ENCODE measurements at places on chromosomes 7 and 10.

DNA sequence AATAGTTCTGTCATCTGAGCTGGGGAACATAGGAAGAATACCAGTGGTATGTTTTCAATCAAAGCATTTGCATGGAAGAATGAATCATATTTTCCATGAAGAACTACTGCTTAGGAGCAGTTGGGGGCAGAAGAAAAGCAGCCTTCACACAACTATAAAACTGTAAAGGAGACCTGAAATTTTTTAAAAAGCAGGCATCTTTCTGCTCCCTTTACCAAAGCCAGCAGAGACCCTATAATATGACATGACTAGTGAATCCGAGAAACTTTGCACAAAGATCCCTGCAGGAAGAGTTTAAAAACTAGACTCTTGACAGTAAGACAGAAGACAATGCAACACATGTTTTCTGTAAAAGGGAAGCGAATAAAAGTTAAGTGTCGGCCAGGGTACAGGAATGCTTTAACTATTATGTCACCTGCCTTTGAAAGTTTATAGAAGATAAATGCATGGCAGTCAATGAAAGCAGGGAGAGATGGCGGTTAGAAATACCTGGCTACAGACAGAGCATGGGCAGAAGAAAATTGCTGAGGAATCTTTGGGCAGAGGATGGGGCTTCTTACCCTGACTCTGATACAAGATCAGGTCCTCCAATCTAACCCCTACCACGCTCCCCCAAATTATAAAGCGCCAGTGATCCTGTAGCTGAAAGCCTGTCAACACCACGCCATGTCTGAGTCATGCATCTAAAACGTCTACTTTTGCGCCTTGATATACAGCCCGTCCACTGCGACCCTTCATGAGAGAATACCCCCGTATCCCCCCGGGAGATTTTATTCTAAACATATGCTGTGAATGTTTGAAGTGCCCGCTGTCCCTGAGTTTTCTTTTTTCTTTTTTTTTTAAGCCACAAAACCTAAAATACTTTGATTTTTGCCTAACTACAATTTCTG is 93.1 kb downstream of the GLI3 start:
- DNase-seq, result no peak

- no peak for DNase-seq
Measured at GRCh38 chr7:45696476-45696875, 122.3 kb downstream of the ADCY1 start.

GRCh38 chr7:45657136-45657889 is 83.1 kb downstream of the ADCY1 start:
- no peak for DNase-seq

- peak; percentile 34 for DNase-seq
Measured at GRCh38 chr10:101536800-101537199, 51.3 kb downstream of the POLL start.

- no peak for DNase-seq
Measured at GRCh38 chr7:44162785-44163395, 21.8 kb upstream of the MYL7 start.

GRCh38 chr10:116715341-116715740 is 27.0 kb downstream of the HSPA12A start:
- no peak for DNase-seq

DNA sequence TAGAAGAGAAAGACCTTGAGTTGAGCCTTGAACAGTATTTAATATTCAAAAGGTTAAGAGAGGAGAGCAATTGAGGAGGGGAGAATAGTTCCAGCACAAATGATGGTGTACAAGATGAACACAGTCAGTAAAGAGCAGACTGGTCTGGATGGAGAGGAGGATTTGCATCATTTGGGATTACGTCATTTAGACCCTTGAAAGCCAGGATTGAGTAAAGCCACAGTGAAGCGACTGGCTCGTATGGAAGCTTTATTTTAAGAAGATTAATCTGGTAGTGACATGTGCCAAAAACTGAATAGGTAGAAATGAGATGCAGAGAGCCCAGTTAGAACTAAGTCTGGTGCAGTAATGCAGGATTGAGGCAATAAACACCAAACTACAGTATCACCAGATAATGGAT is 52.6 kb downstream of the TRUB1 start:
- no peak for DNase-seq

- DNase-seq, result no peak
Measured at GRCh38 chr10:13706604-13707003, 119.8 kb downstream of the PRPF18 start.

DNA sequence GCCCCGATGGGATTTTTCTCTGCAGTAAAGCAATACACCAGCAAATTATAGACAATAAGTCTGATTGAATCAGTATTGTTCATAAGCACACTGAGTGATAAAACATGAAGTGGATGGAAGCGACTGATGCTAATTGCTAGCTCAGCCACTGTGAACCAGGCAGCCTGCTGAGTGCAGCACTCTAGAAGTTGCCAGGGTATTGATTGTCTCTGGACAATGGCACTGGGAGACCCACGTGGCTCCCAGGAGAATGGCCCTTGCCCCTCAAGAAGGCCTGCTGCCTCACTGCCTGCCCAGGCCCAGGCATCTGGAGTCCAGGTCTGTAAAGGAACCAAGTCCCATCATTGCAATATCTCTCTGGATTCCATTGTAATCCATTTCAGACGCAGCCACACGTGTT is 80.4 kb upstream of the TCERG1L start:
- DNase-seq, result no peak

DNA sequence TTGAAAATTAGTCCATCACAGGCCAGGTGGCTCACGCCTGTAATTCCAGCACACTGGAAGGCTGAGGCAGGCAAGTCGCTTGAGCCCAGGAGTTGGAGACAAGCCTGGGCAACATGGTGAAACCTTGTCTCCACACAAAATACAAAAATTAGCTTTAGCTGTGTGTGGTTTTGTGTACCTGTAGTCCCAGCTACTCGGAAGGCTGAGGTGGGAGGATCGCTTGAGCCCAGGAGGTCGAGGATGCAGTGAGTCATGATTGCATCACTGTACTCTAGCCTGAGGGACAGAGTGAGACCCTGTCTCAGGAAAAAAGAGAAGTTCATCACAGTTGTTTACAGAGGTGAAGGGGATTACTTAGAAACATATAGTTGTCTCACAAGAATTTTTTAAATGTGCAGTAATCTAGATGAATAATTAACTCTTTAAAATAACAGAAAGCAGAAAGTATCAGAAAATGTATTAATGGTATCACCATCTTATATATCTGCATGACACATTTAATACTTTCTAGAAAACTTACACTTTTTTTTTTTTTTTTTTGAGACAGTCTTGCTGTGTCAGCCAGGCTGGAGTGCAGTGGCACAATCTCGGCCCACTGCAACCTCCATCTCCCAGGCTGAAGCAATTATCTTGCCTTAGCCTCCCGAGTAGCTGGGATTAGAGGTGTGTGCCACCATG is 8.9 kb downstream of the LCOR start:
- DNase-seq, result no peak

DNA sequence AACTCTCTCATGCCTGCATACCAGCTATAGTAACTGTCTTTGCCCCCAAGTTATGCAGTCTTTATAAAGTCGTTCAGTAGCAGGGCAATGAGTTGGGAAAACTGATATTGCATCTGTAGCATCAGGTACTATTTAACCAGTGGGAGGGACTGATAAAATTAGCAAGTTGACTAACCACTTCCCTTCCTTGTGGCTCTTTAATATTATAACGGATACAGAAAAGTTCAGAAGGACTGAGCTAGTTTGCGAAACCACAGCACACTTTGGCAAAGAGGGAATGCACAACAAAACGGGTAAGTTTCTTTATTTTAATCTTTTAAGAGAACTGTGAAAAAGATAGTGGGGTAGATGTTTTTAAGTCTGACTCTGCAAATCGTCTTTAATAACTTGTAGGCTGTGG is 205.3 kb upstream of the HDAC9 start:
- DNase-seq, result no peak

- DNase-seq, result no peak
Measured at GRCh38 chr10:9596368-9596920, 1421.2 kb upstream of the CELF2 start.

GRCh38 chr10:88467835-88468485 is 115.2 kb downstream of the RNLS start:
- DNase-seq, result no peak

DNA sequence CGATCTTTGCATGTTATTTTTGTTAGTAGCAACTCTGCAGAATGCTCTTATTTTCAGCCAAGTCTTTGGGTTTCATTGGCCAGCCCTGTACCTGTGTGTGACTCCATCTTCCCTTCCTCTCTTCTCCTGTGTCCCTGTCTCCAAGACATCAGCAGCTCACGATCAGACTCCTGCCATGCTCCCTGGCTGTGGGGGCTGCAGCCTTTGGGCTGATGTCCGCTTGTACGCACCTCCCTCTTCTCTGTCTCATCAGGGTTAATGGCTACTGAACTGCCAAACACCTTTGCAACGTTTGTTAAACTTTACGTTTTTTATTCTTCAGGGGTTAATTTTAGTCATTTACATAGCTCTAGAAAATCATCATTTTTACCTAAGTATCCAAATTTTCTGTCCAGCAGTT is 103.5 kb upstream of the RET start:
- DNase-seq, result no peak

- DNase-seq, result peak; percentile 48
Measured at GRCh38 chr10:14349081-14349480, 18.4 kb upstream of the FRMD4A start.

- DNase-seq, result no peak
Measured at GRCh38 chr10:22643116-22643515, 71.3 kb downstream of the PIP4K2A start.

DNA sequence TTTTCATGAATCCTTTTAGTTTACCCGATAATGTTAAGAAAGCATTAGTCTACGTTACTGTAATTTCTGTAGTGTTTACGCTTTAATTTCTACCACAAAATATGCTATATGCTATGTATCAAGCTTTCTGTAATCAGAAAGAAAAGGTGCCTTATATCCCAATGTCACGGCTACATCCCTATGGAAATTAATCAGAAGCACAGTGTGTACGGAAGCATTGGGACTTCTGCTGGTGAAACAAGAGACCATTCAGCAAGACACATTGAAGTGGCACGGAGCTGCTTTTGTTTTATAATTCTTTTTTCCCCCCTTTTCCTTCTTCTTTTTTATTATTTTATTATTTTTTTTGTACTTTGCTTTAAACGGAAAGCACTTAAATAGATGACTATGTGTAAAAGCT is 31.2 kb upstream of the SH2B2 start:
- DNase-seq, result peak; percentile 66

DNA sequence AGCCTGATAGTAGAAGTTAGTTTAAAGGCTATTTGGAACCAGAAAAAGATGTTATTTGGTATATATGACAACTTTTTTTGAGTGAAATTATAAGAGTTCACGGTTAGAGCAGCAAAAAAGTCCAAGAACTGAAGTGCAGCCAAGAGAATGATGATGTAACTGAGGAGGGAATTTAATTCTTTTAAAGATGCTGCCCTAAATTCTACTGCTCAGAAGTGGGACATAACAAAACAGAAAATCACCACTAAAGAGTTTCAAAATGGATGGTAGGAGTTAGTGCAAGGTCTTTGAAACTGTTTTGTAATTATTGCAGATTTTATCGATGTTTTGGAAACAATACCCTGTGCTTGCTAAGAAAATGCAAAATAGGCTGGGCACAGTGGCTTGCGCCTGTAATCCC is 6.5 kb downstream of the SAMD8 start:
- no peak for DNase-seq

DNA sequence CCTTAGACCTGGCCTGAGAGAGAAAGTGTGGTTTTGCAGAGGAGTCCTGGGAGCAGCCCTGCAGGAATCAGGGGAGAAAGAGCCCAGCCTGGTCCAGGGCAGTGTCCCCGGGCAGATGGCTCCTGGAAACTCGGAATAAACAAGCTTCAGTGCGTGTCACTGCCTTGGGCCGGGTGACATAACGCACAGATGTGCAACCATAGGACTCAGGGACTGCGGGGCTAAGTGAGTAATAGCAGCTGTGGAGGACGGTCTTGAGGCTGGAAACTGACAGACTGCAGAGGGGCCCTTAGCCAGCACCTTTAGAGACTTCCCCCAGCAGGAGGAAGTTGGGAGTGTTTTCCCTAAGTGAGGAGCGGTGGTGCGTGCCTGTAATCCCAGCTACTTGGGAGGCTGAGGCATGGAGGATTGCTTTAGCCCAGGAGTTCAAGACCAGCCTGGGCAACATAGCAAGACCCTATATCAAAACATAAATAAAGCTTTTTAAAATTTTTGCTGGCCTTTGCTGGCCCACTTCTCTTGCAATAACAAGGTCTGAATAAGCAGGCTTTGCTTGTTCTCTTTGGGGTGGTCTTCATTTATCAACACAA is 5.3 kb upstream of the CLIP2 start:
- peak; percentile 50 for DNase-seq

DNA sequence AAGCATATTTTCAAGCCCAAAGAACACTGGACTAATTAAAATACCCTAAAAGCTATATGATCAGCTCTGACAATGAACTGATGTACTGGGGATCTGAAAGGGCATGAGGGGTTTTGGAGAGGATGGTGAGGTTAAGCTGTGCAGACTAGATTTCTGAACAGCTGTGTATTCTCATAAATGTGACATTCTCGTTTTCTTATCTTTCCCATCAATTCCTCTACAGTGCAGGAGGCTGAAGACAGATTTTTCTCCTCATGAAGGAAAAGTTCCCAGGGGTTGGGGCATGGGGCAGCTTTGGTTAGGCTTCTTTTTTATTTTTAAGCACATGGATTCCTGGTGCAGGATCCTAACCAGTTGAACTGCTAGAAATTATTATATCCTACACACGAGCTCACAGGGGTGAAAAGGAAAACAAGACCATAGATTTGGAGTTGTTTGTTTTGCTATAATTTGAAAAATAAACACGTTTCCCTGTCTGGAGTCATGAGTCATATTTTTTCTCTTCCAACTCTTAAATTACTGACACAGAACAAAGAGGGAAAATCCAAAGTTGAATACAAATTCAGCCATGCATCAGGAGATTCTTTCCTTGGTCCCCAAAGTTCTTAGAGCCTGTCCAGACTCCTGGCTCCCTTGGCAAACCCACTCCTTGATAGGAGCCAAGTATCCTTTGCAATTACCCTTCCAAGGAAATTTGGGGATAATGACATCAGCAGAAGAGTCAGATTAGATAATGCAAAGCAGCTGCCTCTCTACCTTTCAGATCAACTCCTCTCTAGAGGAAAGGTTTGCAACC is 147.7 kb upstream of the NPVF start:
- DNase-seq, result peak; percentile 37

- no peak for DNase-seq
Measured at GRCh38 chr7:132646052-132646451, 69.8 kb upstream of the PLXNA4 start.

- no peak for DNase-seq
Measured at GRCh38 chr7:138154661-138155060, 78.4 kb downstream of the AKR1D1 start.

GRCh38 chr7:10940704-10941355 is 32.8 kb upstream of the PHF14 start:
- DNase-seq, result peak; percentile 26

- DNase-seq, result no peak
Measured at GRCh38 chr10:2948127-2948854, 119.1 kb upstream of the PFKP start.
